Panc1 (cell line): ENCODE measurements at places on chromosomes 7 and 10. TPM values are rescaled to one million over a fixed set of nuclear protein-coding genes. Genes with fewer than 3 reads are reported as not detected.

The NEUROG3 gene
- not detected for total RNA-seq

The JCAD gene
- 40.7 TPM for total RNA-seq

- H3K4me1 ChIP-seq = peaks cover 5% of the 10 kb centered on the region
Observed at GRCh38 chr10:34996843-34997242, 93.3 kb downstream of the CUL2 start.

The CEP55 gene
- 96.4 TPM for total RNA-seq

DNA sequence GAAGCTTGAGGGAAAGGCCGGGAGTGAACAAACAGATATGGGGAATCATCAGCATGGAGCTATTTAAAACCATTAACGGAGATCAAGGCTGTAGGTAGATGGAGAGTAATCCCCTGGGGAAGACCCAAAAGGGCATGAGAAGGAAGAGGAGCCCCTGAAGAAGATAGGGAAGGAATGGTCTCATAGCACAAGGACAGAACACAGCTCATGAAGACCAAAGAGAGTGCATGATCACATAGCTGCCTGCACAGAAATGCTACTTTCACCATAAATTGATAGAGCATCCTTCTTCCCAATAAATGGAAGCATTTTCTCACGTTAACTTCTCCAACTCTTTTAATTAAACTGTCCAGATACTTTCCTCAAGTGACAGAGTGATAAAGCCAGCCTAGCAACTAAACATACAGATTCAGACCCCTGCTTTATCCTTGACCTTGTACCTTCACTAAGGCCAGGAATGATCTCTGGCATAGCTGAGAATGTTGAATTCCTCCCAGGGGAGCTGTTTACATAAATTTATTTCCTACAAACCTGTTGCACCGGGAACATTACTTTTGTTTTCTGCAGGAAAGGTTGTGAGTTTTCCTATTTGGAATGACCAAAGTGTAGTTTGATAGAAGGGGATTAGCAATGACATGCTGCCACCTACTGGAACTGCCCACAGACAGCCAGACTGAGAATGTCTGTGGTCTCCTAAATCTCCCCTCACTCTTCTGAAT, 110.8 kb upstream of the LRGUK start:
- H3K4me1 ChIP-seq = no peaks in the 10 kb centered on the region
- H3K27me3 ChIP-seq = no peaks in the 10 kb centered on the region
- no peak overlapping the region for H3K4me3 ChIP-seq
- H3K36me3 ChIP-seq = no peaks in the 10 kb centered on the region

DNA sequence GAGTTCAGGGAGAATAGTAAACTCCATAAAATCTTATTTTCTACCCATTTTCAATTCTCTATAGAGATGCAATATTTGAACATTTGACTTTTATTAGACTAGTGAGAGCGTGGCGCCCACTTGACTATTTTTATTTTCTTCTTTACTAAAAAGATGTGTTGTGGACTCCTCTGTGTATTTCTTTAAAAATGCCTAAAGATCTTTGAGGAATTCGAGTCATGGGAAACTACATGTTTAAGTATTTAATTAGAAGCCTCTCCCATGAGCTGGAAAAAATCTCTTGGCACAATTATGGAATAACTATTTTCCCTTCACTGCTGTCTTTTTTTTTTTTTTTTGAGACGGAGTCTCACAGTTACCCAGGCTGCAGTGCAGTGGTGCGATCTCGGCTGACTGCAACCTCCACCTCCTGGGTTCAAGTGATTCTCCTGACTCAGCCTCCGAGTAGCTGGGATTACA, 124.2 kb downstream of the ARHGAP12 start:
- no peak overlapping the region for H3K4me3 ChIP-seq
- H3K36me3 ChIP-seq = peaks cover 10% of the 10 kb centered on the region; the same call in 1 of the 2 replicates
- no peaks in the 10 kb centered on the region for H3K27me3 ChIP-seq
- H3K27ac ChIP-seq = no peak overlapping the region
- DNase-seq = no peak

The MEOX2 gene
- not detected for total RNA-seq

The C10orf95 gene
- 0.21 TPM for total RNA-seq

GRCh38 chr10:14820010-14820774, 17.6 kb downstream of the CDNF start:
- H3K36me3 ChIP-seq = no peaks in the 10 kb centered on the region
- no peaks in the 10 kb centered on the region for H3K4me1 ChIP-seq
- H3K4me3 ChIP-seq = no peak overlapping the region
- no peak for DNase-seq

- DNase-seq = no peak
- peaks cover 6% of the 10 kb centered on the region; the same call in 1 of the 2 replicates for H3K27me3 ChIP-seq
- no peaks in the 10 kb centered on the region for H3K36me3 ChIP-seq
- H3K4me1 ChIP-seq = peaks cover 16% of the 10 kb centered on the region
- H3K27ac ChIP-seq = no peak overlapping the region; the same call in 1 of the 2 replicates
Observed at GRCh38 chr10:96512524-96513304, 1.0 kb downstream of the TLL2 start.

GRCh38 chr10:43398939-43399319, 10.1 kb downstream of the HNRNPF start:
- peak overlapping the region; percentile 95 for H3K27ac ChIP-seq
- H3K36me3 ChIP-seq = peaks cover 11% of the 10 kb centered on the region
- H3K4me3 ChIP-seq = peak overlapping the region; percentile 67; the same call in 1 of the 2 replicates
- H3K27me3 ChIP-seq = no peaks in the 10 kb centered on the region
- no peak for DNase-seq
- H3K4me1 ChIP-seq = peaks cover 72% of the 10 kb centered on the region

DNA sequence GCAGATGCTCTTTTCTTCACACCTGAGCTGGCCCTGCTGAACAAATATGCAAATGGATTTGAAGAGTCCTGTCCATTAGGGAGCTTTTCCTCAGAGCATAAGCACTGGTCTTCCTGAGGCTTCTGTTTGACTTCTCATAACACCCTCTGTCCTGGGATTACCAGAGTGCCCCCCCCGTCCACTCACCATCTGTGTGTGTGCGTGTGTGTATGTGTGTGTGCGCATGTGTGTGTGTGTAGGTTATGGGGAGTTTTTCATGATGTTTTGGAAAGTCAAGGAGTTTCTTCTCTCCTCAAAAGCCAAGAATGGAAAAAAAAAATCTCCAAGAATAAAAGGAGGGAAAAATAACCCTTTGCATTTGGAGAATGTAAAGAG, 57.7 kb upstream of the COMTD1 start:
- H3K36me3 ChIP-seq = no peaks in the 10 kb centered on the region
- peaks cover 8% of the 10 kb centered on the region for H3K4me1 ChIP-seq
- H3K27me3 ChIP-seq = peaks cover 54% of the 10 kb centered on the region
- H3K4me3 ChIP-seq = no peak overlapping the region

GRCh38 chr7:16739863-16740622, 13.5 kb upstream of the TSPAN13 start:
- peaks cover 16% of the 10 kb centered on the region for H3K4me1 ChIP-seq
- peak; percentile 88 for DNase-seq
- H3K27ac ChIP-seq = peak overlapping the region; percentile 2; the same call in 1 of the 2 replicates
- no peak overlapping the region for H3K4me3 ChIP-seq
- H3K36me3 ChIP-seq = no peaks in the 10 kb centered on the region

GRCh38 chr10:61733358-61733940, 70.7 kb downstream of the CABCOCO1 start:
- H3K4me3 ChIP-seq = no peak overlapping the region
- H3K36me3 ChIP-seq = no peaks in the 10 kb centered on the region
- no peaks in the 10 kb centered on the region for H3K4me1 ChIP-seq
- peak; percentile 46 for DNase-seq
- H3K27ac ChIP-seq = peak overlapping the region; percentile 74; the same call in 1 of the 2 replicates
- H3K27me3 ChIP-seq = no peaks in the 10 kb centered on the region

GRCh38 chr10:77016278-77016815, 621.3 kb downstream of the KCNMA1 start:
- H3K36me3 ChIP-seq = no peaks in the 10 kb centered on the region
- no peaks in the 10 kb centered on the region for H3K27me3 ChIP-seq
- no peaks in the 10 kb centered on the region for H3K4me1 ChIP-seq
- H3K27ac ChIP-seq = no peak overlapping the region
- no peak overlapping the region for H3K4me3 ChIP-seq
- no peak for DNase-seq

The PTPRN2 gene
- total RNA-seq = 1.1 TPM

DNA sequence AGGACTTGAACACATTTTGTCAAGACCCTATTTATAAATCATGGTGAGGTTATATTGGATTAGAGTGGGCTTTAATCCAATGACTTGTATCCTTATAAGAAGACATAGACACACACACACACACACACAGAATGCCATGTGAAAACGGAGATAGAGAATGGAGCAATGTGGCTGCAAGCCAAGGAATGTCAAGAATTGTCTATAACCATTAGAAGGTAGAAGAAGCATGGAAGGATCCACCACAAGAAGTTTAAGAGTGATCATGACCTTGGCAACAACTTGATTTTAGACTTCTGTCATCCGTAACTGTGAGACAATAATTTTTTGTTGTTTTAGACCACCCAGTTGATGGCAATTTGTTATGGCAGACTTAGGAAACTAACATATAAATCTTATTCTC, 514.2 kb downstream of the TFEC start:
- H3K27me3 ChIP-seq = no peaks in the 10 kb centered on the region
- H3K4me1 ChIP-seq = no peaks in the 10 kb centered on the region
- no peak overlapping the region for H3K27ac ChIP-seq
- DNase-seq = no peak
- no peaks in the 10 kb centered on the region for H3K36me3 ChIP-seq

The LAMB4 gene
- not detected for total RNA-seq

DNA sequence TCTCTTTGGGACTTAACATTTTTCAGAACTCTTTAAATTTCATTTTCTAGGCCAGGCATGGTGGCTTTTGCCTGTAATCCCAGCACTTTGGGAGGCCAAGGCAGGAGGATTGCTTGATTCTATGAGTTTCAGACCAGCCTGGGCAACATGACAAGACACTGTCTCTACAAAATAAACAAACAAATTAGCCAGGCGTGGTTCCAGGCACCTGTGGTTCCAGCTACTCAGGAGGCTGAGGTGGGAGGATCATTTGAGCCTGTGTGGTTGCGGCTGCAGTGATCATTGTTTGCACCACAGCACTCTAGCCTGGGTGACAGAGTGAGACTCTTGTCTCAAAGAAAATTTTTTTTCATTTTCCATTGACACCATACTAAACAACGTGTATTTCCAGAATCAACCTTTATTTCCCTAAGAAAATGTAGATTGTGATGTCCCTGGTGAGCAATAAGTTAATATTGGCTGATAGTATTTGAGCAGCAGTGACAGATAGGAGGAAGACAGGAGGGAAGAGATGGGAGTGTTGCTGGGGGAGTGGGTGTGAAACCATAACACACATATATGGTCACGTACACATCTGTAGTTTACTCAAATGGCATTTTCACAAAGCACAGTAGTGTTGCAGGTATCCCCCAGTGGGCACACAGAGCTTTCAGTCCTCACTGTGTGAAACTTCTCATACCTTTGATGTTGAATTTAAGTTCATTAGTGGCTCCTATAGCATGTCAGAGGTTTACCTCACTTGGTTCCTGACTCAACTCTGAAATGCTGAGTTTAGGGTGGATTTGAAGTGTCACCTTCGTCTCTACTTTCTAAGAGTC, 205.6 kb downstream of the AUTS2 start:
- H3K27ac ChIP-seq = no peak overlapping the region
- H3K36me3 ChIP-seq = no peaks in the 10 kb centered on the region
- no peaks in the 10 kb centered on the region for H3K4me1 ChIP-seq
- no peak overlapping the region for H3K4me3 ChIP-seq
- H3K27me3 ChIP-seq = no peaks in the 10 kb centered on the region

The TRIM50 gene
- not detected for total RNA-seq

The PTF1A gene
- not detected for total RNA-seq

DNA sequence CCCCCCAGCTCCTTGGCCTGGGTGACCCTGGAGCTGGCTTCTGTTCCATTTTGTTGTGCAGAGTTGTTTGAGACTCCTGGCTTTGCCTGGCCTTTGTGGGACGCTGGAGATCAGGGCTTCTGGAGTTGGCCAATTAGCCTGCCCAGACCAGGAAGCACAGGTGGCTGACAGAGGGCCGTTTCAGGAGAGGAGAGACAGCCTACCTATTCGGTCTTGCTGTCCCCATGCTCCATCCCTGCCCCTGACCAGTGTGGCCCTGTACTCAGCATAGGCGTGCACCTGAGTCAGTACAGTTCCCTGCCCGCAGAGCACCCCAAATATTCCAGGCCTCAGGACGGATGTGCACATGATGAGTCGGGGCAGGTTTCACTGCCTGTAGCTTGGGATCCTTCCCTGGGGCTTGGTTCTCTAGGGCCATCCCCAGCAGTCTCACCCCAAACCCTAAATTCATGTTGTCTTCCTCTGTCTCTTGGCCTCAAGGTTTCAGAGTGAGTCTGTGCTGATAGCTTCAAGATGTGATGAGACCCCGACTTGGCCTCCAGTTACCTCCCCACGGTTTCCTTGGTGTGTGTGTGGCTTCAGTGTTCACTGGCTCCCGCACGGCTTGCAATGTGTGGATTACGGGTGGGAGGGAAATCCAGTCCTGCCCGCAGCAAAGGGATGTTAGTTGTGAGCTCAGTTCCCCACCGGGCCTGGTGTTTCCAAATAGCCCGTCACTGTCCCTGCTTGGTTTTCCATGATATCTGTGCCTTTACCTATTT, 44.7 kb downstream of the HTRA1 start:
- no peaks in the 10 kb centered on the region for H3K4me1 ChIP-seq
- H3K4me3 ChIP-seq = no peak overlapping the region
- no peaks in the 10 kb centered on the region for H3K27me3 ChIP-seq
- no peaks in the 10 kb centered on the region for H3K36me3 ChIP-seq
- no peak overlapping the region for H3K27ac ChIP-seq

GRCh38 chr7:86477343-86477935, 166.3 kb upstream of the GRM3 start:
- H3K27me3 ChIP-seq = no peaks in the 10 kb centered on the region
- DNase-seq = no peak

The TLL2 gene
- total RNA-seq = 0.64 TPM

The OR9A2 gene
- total RNA-seq = not detected

The HSPA14 gene
- 15.9 TPM for total RNA-seq

DNA sequence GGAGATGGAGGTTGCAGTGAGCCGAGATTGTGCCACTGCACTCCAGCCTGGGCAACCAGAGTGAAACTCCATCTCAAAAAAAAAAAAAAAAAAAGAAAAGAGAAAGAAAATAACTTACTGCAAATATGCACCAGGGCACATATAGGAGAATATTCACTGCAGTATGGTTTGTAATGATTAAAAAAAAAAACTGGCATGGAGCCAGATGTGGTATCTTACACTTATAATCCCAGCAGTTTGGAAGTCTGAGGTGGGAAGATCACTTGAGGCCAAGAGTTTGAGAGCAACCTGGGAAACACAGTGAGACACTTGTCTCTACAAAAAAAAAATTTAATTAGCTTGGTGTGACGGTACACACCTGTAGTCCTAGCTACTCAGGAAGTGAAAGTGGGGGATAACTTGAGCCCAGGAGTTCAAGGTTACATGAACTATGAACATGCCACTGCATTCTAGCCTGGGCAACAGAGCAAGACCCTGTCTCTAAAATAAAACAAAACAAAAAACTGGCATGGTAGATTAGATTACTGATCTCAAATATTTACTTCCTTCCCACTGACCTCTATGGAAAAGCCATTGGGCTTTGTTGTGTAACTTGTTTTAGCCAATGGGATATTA, 85.6 kb downstream of the MICU1 start:
- no peaks in the 10 kb centered on the region for H3K36me3 ChIP-seq
- H3K27ac ChIP-seq = no peak overlapping the region
- H3K4me3 ChIP-seq = no peak overlapping the region

GRCh38 chr10:23196915-23197314, 4.8 kb downstream of the PTF1A start:
- no peak for DNase-seq
- no peaks in the 10 kb centered on the region for H3K36me3 ChIP-seq
- no peaks in the 10 kb centered on the region for H3K4me1 ChIP-seq
- no peak overlapping the region for H3K4me3 ChIP-seq
- no peak overlapping the region for H3K27ac ChIP-seq
- H3K27me3 ChIP-seq = no peaks in the 10 kb centered on the region; the same call in 1 of the 2 replicates

GRCh38 chr10:12720217-12720981, 281.1 kb downstream of the CCDC3 start:
- DNase-seq = no peak
- H3K4me3 ChIP-seq = no peak overlapping the region
- peaks cover 6% of the 10 kb centered on the region for H3K4me1 ChIP-seq

The DNAH11 gene
- 0.15 TPM for total RNA-seq
